Skin of body (tissue), 3 donors: ENCODE measurements at places on chromosomes 5 and 9. TPM values are rescaled to one million over a fixed set of nuclear protein-coding genes. Genes with fewer than 3 reads are reported as not detected.

Gene TAF7
- total RNA-seq, result 88.8 TPM

Gene NAIP
- 21.3 TPM for total RNA-seq

Gene ARHGEF37
- 11.0 TPM for total RNA-seq

Gene EIF4E1B
- not detected for total RNA-seq

Gene SKIC3
- 138 TPM for total RNA-seq

Gene FAM120AOS
- 22.0 TPM for total RNA-seq
